Tongue (tissue), 3 donors: ENCODE measurements at places on chromosomes 2 and 18. TPM values are rescaled to one million over a fixed set of nuclear protein-coding genes. Genes with fewer than 3 reads are reported as not detected.

DNA sequence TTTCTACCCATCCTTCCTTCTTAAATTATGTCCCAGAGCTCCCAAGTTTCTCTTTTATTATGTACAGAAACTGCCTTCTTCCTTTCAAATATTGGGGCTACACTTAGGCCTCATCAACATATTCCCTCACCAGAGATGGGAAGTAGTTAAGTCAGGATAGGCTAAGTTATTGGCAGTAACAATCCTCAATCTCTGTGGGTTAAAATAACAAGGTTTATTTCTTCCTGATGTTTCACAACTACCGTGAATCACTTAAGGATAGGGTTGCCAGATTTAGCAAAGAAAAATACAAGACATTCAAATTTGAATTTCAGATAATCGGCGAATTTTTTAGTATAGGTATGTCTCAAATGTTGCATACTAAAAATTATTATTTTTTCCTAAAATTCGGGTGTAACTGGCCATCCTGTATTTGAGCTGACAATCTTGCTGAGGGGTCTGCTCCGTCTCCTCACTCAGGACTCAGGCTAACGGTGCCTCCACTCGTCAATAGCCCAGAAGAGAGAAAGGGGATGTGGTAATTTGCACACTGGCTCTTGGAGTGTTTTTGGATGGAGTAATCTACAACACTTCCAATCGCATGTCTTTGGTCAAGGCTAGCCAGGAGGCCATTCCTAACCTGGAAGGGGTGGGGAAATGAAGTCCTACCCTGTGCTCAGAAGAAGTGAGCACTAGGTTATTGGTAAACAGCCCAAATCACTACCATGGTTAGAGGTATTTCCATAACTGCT is 91.7 kb downstream of the ACTR3 start:
- no peak for DNase-seq

- DNase-seq: no peak
Observed at GRCh38 chr18:77763530-77764145, 514.0 kb downstream of the GALR1 start.

- DNase-seq: peak; percentile 45
Observed at GRCh38 chr18:47912343-47912742, 18.1 kb downstream of the SMAD2 start.

Gene PROC
- not detected for total RNA-seq

- no peak for DNase-seq
Observed at GRCh38 chr2:159859583-159859982, 61.6 kb upstream of the CD302 start.

Gene RNU2-63P
- not detected for total RNA-seq

DNA sequence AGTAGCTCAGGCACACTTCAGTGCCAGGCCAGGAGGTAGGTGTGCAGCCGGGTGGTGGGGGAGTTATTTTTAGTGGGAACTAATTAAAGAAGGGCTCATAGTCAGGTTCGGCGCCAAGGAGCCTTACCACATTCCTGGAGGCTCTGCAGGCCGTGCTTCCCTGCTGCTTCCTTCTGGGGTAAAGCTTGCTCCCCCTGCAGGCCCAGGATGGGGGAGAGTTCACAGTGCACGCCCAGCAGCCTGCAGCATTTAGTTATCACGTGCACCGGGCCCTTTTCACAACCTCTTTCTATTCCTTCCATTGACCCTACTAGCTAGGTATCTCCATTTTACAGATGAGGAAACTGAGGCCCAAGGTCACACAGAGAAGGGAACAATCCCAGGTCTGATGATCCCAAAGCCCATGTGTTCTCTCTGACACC is 2.5 kb downstream of the KCNF1 start:
- DNase-seq: no peak

DNA sequence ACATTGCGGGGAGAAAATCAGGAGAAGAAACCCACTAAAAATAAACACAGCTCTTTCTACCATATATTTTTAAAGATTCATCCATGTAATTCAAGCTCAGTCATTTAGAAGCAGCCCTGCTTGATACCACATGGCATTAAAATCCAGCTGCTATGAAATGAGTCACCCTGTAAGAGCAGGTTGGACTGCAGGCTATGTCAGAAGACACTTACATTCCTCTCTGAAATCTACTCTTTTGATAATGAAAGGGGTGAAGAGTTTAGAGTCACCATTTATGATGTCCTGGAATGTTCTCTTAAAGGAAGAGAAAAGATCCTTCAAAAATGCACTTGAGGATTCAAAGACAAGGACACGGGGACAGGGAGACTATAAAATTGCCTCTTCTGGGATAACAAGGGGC is 100.6 kb upstream of the APCDD1 start:
- peak; percentile 37 for DNase-seq

GRCh38 chr2:182929972-182930371 is 63.5 kb upstream of the FRZB start:
- DNase-seq: no peak

DNA sequence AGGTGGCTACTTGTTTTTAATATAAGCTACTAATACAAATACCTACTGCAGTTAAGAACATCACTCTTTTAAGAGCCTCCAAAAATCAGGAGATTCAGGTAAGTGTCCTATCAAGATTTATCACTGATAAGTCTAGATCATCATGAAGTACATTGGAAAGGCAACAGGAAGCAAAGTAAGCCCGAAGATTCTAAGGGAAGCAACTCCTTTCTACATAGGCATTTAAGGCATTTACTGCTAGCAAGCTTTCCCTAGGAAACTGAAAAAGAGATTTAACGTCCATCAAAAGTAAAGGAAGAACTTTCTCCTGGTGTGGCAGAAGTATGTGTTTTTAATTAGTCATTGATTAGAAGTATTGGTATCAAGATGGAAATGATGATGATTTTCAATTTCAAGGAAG is 3.7 kb downstream of the STK17B start:
- no peak for DNase-seq

- DNase-seq: no peak
Observed at GRCh38 chr18:7363338-7363737, 132.4 kb downstream of the LRRC30 start.

GRCh38 chr2:178927173-178927572 is 120.0 kb upstream of the TTN start:
- DNase-seq: no peak

Gene CD28
- 2.4 TPM for total RNA-seq

DNA sequence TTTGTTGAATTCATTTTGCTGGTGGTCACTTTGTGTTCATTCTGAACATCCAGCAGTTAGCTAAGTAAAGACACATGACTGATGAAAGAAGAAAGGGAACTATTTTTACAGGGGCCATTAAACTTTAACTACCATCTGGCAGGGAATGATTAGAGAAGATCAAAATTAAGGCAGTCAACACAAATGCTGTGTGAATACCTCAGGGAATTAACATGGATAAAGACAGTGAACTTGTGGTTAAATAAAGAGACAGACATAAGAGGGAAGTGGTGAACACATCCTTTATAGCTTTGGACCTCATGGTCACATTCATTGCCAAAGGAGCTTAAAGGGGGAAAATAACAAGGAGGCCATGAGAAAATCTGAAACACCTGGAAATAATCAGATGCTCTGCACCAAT is 52.6 kb upstream of the ATP5MC3 start:
- peak; percentile 24 for DNase-seq

Gene CYP27A1
- total RNA-seq: 19.8 TPM

DNA sequence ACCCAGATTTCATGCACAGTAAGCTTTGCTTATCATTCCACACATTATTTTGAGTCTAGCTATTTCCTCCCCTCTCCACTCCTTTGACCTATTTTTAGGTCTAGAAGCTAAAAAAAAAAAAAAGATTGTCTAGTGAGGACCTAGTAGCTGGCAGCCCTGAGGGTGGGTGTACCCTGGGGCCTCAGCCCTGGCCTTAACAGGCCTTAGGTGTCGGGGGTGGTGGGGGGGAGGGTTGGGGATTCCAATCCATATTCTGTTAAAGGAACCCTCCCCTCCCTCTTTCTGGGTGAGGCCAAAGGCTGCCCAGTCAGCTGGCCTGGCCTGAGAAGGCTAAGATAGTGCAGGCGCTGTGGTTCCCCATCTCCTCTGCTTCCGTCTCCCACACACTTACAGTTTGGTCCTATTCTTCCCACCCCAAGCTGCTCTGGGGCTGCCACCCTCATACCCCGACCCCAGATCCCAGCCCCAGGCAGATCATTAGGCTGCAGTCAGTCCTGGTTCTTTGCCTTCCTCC is 65.5 kb upstream of the HK2 start:
- DNase-seq: no peak

DNA sequence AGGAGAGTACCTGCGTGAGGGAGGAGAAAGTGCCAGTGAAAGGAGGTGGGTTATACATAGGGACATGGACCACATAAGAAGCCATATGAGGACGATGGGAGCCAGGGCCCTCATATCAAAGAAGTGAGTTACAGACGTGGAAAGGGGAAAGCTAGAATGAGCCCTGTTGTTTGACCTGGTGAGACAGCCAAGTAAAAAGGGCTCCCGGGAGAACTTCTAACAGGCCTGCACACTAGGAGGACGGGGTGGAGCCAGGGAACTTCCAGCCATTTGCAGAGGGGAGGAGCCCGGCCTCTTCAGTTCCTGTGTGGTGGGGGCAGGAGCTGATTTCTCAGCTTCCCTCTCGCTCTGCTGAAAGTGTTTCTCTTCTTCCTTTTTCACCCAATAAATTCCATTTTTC is 84.1 kb upstream of the SLC66A3 start:
- DNase-seq: peak; percentile 24

DNA sequence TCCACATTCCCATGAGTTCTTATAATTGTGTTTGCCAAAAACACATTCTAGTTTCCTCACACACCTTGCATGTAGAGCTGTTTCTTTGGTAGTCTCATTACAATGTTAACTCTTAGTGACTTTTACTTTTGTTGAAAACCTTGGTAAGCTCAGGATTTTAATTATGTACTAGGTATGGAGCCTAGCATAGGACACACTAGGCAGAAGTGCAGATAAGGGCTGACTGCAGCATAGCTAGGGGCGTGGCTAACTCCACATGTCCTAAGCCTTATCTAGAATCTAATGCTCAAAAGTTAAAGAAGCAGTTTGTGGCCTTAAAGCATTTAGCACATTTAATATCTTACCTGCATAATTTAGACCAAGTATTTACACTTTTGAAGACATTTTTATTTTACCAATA is 153.7 kb upstream of the FBXO11 start:
- DNase-seq: no peak

DNA sequence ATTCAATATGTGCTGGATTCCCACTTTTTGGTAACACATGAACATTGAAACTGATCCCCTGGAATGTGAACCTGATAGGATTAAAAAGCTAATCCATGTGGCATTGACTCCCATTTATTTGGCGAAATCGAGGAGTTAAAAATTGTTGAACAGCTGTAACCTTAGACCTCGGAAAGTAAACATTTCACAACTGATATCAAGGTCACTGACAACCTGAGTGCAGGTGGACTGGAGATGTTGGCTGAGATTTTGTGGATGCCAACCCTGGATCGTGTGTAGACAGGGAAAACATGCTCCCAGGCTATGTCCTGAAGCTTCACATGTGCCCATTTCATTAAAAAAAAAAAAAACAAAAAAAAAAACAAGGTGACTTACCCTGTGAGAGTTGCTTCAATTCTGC is 204.8 kb downstream of the SETBP1 start:
- DNase-seq: no peak

Gene HYCC2
- total RNA-seq: 22.3 TPM

GRCh38 chr2:50746526-50746925 is 285.4 kb downstream of the NRXN1 start:
- DNase-seq: peak; percentile 29

DNA sequence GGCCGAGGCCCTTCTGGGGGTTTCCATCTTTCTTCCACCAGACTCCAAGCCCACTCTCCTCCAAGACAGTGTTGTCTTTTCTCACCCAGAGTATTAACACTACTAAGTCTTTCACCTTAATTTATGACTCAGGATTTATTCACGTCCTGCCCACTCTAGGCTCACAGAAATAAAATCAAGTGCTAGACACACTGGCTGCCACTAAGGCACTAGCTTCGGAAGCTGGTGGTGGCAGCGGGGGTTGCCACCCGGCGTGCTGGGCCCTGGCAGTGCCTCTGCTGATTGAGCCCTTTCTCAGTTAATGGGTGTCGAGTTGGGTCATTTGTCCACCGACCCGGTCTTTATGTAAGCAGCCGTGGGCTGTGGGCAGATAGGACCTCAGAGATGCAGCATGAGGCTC is 93.6 kb upstream of the FZD5 start:
- DNase-seq: no peak

GRCh38 chr18:8803063-8803795 is 97.9 kb downstream of the MTCL1 start:
- DNase-seq: no peak

Gene EFR3B
- total RNA-seq: 6.1 TPM

GRCh38 chr2:222290401-222290735 is 8.4 kb downstream of the PAX3 start:
- DNase-seq: no peak
